ENCODE measurements at places on chromosomes 3 and 15. TPM values are rescaled to one million over a fixed set of nuclear protein-coding genes. Genes with fewer than 3 reads are reported as not detected.

Gene RBP2
- total RNA-seq, result not detected

Gene CACNA2D2
- not detected for total RNA-seq

Gene ROPN1
- total RNA-seq, result not detected

Gene PLS1
- 1.6 TPM for total RNA-seq

Gene CD96
- 0.32 TPM for total RNA-seq

Gene PBRM1
- 74.3 TPM for total RNA-seq

Gene OR5K2
- total RNA-seq, result not detected

Gene SCN5A
- 0.43 TPM for total RNA-seq

Gene SPTSSB
- not detected for total RNA-seq

Gene TMOD3
- 100 TPM for total RNA-seq

Gene WNT5A
- total RNA-seq, result 1,105 TPM

Gene PLSCR4
- 13.5 TPM for total RNA-seq

Gene RETNLB
- total RNA-seq, result not detected

Gene PATL2
- 0.97 TPM for total RNA-seq

Gene MFSD1
- total RNA-seq, result 95.7 TPM

Gene GABRG3
- not detected for total RNA-seq

Gene CIP2A
- total RNA-seq, result 28.9 TPM
